ENCODE measurements at places on chromosomes 16 and 17.

GRCh38 chr17:65900216-65900615 is 291.7 kb downstream of the CEP112 start:
- no peak for DNase-seq

GRCh38 chr16:84103678-84104077 is 13.1 kb downstream of the MBTPS1 start:
- DNase-seq = no peak

GRCh38 chr16:49355933-49356665 is 17.5 kb upstream of the C16orf78 start:
- no peak for DNase-seq

DNA sequence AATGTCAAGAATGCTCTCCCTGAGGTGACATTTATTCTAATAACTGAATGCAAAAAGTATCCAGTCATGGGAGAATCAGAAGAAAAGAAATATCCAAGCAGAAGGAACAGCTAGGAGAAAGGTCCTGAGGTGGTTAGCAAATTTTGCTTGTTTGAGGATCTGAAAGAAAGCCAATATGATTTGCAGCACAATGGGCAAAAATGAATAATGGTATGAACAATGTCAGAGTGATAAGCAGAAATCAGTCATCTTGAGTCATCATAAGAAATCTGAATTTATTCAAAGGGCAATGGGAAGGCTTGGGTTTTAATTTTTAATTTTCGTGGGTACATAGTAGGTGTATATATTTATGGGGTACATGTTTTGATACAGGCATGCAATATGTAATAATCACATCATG is 68.5 kb downstream of the BRIP1 start:
- DNase-seq = no peak

DNA sequence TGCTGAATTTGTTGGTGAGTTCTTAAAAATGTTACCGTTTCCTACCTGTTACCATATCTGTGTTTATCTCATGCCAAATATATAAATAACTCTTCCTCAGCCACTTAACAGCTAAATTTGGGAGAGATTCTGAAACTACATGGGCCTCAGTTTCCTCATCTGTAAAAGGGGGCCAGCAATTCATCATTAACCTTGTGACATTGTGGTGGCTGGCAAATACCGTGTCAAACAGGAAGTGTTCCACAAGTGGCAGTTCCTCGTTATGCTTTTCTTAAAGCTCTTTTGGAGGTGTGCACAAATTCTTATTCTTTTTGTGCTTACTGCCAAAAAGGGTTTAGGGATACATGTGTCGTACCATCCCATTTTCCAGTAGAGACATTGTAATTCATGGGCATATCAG is 220.4 kb upstream of the CACNG5 start:
- DNase-seq = no peak

DNA sequence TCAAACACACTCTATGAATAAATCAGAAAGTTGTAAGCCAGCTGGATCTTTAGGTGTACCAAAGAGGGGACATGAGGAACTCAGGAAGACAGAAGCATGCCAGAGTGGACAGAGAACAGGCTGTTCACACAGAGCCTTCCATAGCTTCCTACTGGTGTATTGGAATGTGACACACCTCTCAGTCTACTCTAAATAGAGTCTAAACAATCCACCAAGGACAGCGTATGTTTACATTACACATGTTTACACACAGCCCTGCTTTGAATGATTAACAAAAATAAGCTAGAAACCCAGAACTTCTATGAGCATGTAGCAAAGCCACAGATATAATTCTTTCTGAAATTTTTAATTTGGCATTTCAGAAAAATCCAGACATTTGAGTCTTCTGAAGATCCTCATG is 1279.0 kb upstream of the CDH8 start:
- no peak for DNase-seq

- DNase-seq = no peak
Measured at GRCh38 chr17:17844500-17844899, 7.7 kb upstream of the SREBF1 start.

GRCh38 chr17:17841601-17842025 is 4.8 kb upstream of the SREBF1 start:
- peak; percentile 63 for DNase-seq

GRCh38 chr16:11781773-11782172 is 15.3 kb downstream of the ZC3H7A start:
- DNase-seq = peak; percentile 31

GRCh38 chr17:27346228-27346899 is 52.5 kb downstream of the WSB1 start:
- no peak for DNase-seq

DNA sequence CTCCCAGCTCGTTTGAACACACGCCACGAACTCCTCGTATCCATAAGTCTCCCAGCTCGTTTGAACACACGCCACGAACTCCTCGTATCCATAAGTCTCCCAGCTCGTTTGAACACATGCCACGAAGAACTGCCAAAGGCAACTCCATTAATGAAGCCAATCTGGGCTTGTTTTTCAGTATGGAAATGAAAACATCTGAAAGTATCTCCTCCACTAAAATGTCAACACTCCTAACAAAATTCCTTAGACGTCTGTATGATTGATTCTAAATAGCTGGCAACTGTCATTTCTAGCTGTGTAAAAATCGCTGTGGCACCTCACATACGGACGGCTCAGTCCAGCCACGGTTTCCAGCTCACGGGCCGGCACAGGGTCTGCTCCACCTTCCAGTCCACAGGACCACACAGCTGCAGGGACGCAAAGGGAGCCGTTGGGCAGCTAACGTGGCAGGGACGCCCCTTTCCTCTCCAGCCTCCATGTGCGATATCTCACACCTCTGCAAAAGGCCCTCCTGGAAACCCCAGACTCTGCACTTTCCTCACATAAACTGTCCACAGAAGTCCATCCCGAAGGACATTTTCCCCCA is 67.1 kb upstream of the METRNL start:
- DNase-seq = no peak

- no peak for DNase-seq
Measured at GRCh38 chr17:5793899-5794298, 209.6 kb upstream of the NLRP1 start.

DNA sequence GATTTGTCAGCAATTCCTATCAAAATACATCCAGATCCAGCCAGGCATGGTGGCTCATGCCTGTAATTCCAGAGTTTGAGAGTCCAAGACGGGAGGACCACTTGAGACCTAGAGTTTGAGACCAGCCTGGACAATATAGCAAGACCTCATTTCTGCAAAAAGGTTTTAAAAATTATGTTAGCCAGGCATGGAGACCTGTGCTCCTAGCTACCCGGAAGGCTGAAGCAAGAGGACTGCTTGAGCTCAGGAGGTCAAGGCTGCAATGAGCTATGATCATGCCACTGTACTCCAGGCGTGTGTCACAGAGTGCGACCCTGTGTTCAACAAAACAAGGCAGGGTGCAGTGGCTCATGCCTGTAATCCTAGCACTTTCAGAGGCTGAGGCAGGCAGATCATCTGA is 215.2 kb downstream of the CPPED1 start:
- DNase-seq = no peak

- DNase-seq = no peak
Measured at GRCh38 chr16:1556254-1556653, 22.8 kb downstream of the TMEM204 start.

GRCh38 chr16:29111421-29111820 is 126.6 kb downstream of the LAT start:
- no peak for DNase-seq

GRCh38 chr17:13759518-13760335 is 158.0 kb upstream of the HS3ST3A1 start:
- DNase-seq = no peak

GRCh38 chr17:66190738-66191592 is 968 bp downstream of the CEP112 start:
- DNase-seq = no peak

DNA sequence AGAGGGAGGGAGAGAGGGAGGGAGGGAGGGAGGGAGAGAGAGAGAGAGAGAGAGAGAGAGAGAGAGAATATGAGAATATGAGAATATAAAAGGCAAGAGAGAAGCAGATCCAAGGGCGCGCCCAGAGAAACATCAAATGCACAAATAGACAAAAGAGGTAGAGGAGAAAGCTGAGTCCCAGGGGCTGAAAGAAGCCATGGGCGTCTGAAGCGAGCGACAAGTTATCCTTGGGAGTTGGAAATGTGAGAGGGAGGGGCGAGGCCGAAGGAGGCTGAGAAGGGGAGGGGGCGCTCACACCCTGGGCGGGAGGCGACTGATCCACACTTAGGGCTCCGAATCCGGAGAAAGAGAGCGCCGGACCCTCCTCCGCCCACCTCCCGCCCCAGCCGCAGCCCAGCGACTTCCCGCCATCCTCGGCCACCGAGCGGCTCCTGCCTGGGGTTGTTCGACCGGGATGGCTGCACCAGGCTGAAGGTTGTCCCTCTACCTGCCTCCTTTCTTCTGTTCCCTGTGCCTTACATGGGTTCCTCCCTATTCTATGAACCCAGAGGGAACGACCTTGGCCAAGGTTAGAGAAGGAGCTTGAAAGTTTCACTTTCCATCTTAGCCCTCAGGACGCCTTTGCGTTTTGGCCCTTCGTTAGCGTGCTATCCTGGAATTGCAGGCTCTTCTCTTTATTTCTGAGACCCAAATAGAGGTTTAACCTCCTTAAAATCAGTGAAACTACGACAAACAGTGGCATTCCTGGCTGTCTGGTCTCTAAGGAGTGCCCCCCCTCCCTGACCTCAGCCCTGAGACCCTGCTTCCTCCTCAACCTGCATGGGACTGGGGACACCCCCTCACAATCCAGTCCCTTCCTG is 21.2 kb upstream of the HOXB9 start:
- no peak for DNase-seq

DNA sequence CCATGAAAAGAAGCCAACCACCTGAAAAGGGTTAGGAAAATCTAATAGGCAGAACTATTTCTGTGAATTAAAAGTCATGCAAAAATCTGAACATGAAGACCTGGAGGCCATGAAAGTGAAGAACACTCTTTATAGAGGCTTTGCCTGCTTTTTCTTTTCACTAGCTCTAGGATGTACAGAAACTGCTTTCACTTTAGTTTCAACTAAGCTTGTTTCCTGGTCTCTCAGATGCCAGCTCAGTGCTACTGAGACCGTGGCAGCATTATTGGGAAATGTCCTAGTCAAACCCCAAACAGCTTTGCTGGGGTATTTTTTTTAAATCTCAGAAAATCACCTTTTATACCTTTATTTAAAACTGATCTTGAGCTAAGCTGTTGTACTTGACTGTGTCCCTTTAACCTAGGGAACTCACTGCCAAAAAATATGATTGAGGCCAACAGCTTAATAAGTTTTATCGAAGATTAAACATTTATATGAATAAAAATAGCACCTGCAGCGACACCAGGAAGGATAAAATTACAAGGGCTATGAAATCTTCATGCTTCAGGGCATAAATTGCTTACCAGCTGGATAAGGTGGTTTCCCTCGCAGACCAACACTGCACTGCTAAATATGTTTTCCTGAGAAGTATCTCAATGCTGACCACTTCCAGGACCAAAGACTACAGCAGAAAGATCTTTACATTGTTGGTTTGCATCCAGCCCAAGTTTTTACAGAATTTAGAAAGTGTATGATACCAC is 621.8 kb upstream of the ZFHX3 start:
- no peak for DNase-seq

- DNase-seq = no peak
Measured at GRCh38 chr17:5248821-5249479, 14.3 kb upstream of the SCIMP start.

GRCh38 chr16:83830769-83831455 is 23.1 kb downstream of the HSBP1 start:
- DNase-seq = no peak

- DNase-seq = no peak
Measured at GRCh38 chr17:17019891-17020456, 22.3 kb upstream of the MPRIP start.

- DNase-seq = no peak
Measured at GRCh38 chr17:58706351-58707140, 14.1 kb downstream of the RAD51C start.

DNA sequence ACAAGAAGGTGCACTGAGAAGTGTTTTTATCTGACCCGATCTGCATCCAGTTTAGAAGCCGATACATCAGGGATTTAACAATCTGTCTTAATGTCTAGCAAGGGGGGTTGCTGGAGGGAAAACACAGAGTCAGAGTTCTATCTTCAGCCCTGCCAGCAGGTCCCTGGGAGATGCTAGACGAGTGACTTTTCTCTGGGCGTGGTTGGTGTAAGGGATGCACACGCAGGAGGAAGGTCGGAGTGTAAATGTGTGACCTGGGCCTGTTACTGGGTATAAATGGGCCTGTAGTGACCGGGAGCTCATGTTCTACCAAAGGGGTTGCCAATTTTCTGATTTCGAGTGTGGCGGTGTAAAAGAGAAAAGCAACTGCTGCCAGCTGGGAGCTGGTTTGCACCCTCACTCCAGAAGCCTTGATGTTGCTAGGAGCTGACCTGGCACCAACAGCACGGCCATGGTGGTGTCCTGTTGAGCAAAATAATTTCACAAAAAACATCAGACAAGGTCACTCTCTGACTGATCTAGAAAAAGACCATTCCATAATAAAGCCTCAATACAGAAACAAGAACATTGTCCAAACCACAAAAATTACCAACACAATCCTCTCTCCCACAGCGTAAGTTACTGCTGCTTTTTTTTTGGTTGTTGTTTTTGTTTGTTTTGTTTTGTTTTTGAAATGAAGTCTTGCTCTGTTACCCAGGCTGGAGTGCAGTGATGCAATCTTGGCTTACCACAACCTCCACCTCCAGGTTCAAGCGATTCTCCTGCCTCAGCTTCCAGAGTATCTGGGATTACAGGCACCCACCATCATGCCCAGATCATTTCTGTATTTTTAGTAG is 1.3 kb upstream of the KCTD13 start:
- DNase-seq = no peak

DNA sequence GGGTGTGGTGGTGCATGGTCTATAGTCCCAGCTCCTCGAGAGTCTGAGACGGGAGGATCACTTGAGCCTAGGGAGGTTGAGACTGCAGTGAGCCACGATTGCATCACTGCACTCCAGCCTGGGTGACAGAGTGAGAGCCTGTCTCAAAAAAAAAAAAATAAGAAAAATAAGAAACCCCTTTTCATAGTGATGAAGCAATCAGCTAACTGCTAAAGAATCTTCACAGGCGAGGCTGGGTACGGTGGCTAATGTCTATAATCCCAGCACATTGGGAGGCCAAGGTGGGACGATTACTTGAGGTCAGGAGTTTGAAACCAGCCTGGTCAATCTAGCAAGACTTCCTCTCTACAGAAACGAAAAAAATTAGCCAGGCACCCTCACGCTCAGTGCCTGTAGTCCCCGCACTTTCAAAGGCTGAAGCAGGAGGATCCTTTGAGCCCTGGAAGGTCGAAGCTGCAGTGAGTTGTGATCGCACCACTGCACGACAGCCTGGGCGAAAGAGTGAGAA is 760 bp downstream of the SLFN12L start:
- DNase-seq = no peak

GRCh38 chr17:61235827-61236197 is 163.8 kb upstream of the TBX2 start:
- DNase-seq = no peak

GRCh38 chr16:1334739-1335138 is 1.3 kb downstream of the BAIAP3 start:
- DNase-seq = no peak

GRCh38 chr16:4699046-4699556 is 5.7 kb downstream of the NUDT16L1 start:
- DNase-seq = peak; percentile 58

GRCh38 chr17:30920683-30921543 is 832 bp upstream of the ADAP2 start:
- DNase-seq = no peak
